ENCODE measurements at places on chromosomes 1 and 21.

DNA sequence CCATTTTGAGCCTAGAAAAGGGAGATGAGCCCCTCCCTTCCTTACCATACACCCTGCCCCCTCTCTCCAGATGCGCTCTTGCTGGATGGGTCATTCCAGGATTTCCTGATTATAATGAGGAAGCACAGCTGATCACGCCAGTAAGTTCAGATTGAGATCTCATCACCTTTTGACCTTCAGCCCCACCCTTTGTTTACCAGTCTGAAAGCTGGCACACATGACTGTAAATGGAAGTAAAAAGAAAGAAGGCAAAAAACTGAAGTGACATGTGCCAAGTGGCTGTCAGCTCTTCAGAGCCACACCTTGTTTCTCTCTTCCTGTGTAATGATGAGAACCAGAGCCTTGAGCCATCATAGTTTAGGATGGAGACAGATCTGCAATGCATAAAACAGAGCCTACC, 27.9 kb downstream of the S1PR1 start:
- no peak for DNase-seq

- DNase-seq: no peak
Observed at GRCh38 chr1:58904299-58905125, 120.7 kb upstream of the JUN start.

DNA sequence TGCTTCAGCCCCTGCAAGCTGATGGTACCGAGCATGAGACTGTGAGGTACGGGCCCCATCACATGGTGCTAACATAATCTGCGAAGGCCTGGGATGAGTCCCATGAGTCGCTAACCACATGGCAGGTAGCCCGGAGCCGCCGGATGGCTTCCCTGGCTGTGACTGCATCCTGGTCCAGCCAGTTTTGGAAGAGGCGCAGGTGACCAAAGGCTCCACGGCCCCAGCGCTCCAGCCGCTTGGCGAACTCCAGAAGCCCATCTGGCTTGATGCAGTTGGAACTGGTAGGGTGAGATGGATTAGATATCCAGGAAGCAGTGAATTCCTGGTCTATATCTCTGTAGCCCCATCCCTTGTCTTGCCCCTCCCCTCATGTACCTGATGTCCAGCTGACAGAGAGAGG, 24.6 kb downstream of the LRRC41 start:
- DNase-seq: no peak

DNA sequence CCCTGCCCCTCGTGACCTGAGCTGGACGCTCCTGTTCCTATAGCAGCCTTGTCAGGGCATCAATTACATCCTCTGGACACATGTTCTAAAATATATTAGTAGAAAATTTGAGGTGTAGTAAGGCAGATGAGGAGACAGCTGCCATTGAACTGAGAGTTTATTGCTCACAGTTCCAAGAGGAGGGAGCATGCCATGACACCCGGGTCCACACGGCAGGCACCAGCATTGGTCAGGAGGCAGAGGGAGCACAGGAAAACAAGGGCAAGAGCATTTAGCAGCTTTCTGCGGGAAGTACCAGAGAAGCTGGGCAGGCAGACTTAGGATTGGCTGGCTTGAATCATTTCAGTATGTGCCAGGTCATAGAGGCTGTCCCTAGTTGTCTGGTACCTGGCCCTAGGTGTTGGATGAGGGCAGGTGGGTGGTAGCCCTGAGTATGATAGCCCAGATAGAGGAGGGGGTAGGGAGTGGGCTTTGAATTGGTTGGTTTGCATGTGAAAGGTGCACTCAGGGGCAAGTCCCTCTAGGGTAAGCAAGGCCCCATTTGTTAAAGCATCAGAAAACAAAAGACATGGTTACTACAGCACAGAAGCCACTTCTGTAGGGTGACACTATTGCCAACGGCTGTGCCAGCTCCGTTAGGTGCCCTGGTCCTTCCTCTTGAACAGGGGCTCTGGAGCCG, 223.6 kb upstream of the RAB4A start:
- no peak for DNase-seq

DNA sequence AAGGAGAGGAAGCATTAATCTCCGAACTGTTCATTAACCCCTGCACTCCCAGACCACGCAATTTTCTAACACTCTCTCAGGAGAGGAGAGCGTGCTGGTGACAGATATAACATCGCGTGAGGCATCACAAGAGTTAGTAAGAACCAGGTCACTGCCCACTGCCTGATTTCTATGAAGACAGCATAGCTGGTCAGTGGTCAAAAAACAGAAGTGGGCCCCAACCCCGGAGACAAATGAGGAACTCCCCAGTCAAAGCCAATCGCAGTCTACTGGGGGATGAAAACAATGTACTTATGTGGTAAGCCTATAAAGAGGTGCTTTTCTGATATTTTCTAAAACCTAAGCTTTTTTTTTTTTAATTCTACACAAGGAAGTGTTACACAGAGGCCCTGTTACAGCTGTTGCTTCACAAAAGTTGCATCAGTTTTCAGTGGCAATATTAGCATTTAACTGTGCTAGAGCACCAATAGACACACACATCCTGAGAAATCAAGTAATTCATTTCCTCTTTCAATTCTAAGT, 231.8 kb upstream of the IRF2BP2 start:
- DNase-seq: no peak

DNA sequence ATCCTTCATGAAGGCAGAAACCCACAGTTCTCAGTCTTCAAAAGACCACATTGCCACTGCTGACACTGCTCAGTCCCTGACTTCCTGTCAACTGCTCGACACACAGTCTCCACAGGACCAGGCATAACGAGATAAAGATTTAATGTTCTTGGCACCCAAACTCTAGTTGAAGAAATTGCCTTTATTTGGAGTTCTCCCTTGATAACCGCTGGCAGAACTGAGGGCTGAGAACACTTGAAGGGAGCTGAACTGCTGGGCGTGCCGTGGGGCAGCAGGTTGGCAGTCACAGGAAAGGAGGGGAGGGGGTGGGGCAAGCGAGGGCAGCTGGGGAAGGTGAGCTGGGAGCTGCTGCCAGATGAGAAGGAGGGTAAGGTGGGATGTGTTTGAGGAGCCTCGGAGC, 15.9 kb downstream of the HENMT1 start:
- DNase-seq: no peak

GRCh38 chr1:10651793-10652192, 144.7 kb downstream of the CASZ1 start:
- no peak for DNase-seq

GRCh38 chr1:67573311-67573872, 111.6 kb upstream of the GADD45A start:
- DNase-seq: no peak

GRCh38 chr1:29164588-29164987, 17.1 kb downstream of the SRSF4 start:
- DNase-seq: no peak

DNA sequence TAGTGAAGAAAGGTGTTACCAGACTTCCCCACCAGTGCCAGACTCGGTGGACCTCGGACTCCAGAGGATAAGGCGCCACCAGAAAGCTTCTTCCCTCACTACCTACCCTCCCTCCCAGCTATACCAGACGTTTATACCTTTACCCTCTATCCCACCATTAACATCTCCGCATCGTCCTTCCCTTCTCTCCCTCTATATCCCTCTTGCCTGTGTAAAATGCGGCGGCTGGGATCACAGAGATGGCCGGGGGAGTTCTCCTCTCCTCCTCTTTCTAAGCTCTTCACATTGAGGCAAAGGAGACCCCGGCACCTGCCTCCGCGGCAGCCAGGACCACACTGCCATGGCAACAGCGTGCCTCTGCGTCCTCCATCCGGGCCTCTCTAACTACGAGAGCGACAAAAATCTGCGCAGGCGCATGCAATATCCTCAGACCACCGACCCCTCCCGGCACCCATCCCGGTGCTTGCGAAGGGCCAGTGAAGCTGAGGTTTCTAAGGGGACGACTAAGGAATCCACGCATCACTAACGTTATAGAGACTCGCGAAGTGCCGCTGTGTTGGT, at the start of gene CCDC181:
CCDC181 (minus strand) TSS at position 394 of the 561 bp plus-strand sequence. CDS start 2,547 bp downstream, outside the sequence.
- peak; percentile 4 for DNase-seq

DNA sequence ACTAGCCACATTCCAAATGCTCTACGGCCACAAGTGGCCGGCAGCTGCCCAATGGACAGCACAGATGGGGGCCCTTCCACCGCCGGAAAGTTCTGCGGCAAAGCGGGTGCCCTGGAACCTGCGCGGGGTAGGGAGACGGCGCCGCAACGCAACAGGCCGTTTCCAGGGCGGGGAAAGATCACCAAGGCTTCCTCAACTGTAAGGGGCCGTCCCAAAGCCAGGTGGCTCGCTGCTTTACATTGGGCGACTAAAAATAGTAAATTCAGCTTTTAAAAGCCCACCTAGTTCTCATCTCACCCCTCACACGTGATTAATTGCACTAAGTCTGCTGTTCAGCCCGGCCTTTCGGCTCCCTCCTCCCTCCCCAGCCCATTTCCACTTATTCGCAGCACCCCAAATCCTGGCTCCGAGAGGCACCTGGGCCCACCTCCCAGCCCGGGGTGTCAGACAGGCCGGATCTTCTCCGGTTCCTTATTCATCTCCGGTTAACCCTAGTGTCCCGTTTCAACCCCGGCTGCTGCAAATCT, 643 bp downstream of the CFAP298 start:
- DNase-seq: no peak

- no peak for DNase-seq
Observed at GRCh38 chr1:5578690-5579089, 413.5 kb downstream of the NPHP4 start.

- no peak for DNase-seq
Observed at GRCh38 chr1:8660411-8660828, 157.0 kb downstream of the RERE start.

- DNase-seq: no peak
Observed at GRCh38 chr1:54811066-54811465, 9.9 kb upstream of the TTC22 start.

- peak; percentile 83 for DNase-seq
Observed at GRCh38 chr1:154973344-154974101, 958 bp upstream of the CKS1B start.

GRCh38 chr1:70195342-70195741, 10.0 kb downstream of the LRRC40 start:
- no peak for DNase-seq

- DNase-seq: no peak
Observed at GRCh38 chr21:41229509-41230248, 61.7 kb downstream of the BACE2 start.

GRCh38 chr21:35232545-35233176, 183.6 kb upstream of the RUNX1 start:
- no peak for DNase-seq

DNA sequence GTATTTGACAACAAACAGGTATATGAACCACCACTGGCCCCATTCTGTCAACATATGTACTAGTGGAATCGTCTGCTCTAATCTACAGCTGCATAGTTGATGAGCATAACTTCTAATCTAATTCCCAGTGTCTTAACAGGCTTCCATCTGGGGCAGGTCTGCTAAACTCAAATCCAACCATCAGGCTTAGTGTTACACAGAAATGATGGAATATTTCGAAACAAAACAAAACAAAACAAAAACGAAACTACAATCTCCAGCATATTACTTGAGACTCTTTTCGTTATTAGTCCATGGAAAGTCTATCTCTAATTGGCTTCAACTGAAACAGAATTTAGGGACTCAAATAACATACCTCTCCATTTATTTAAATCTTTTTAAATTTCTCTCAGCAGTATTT, 37.6 kb downstream of the DIPK1A start:
- no peak for DNase-seq

DNA sequence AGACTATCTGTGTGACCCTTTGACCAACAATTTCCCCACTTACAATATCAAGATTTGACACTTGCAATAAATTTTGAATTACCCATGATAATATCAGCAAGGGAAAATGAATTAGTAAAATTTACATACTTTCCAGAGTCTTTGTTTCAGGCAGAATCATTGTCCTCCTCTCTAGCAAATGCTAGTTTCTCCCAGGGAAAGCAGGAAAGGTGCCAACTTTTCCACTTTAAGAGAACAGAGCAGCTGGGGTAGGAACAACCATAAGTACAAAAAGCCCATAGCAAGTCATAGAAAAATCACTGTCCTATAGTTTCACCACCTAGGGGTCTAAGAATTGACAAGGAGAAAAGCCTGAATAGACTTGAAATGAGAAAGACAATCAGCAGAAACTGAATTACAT, 67.1 kb upstream of the GUCA2B start:
- no peak for DNase-seq

DNA sequence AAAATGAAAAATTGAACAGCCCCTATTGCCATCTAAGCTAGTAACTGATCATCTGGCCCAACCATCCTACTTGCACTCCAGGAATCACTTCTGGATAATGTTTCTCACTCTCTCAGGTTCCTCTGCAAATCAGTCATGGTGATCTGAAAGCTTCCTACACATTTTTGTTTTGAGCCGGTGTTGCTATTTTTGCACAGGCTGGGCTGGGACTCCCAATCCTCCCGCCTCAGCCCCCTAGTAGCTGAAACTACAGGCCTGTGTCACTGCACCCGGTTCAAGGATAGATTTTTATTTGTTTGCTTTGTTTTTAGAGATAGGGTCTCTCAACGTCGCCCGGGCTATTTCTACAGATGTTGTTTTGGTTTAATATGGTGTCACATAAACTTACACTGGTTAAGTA, 40.5 kb upstream of the HMCN1 start:
- DNase-seq: no peak

Data from stimulated activated CD4-positive, alpha-beta T cell treated with anti-CD3 and anti-CD28 coated beads, TNF-alpha, amount 100 ng/mL, for 4 hours (primary cell).